ENCODE measurements at places on chromosomes 6 and 20.

DNA sequence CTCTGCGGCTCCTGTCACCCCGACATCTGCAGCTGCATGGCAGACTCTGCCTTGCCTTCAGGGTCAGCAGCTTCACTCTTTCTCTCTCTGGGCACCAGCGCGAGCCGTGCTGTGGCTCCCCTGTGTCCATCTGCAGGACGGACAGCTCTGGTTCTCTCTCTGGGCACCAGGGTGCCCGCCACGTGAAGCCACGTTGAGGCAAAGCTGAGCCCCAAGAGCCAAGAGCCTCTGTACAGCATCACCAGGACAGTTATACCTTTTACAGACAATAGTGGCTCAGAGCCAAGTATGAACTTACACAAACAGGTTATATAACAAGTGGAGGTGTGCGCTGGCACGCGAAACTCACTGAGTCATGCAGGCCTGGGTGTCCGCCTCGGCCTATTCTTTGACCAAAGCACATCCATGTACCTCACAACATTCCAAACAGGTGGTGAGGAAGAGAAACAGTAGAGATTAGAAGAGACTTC is 50.8 kb downstream of the FAM50B start:
- no peak for DNase-seq

GRCh38 chr6:17950095-17950494 is 37.3 kb downstream of the KIF13A start:
- DNase-seq, result no peak

- no peak for DNase-seq
Measured at GRCh38 chr6:16950302-16950701, 151.5 kb upstream of the STMND1 start.

GRCh38 chr6:160201061-160201460 is 57.6 kb downstream of the SLC22A2 start:
- no peak for DNase-seq

DNA sequence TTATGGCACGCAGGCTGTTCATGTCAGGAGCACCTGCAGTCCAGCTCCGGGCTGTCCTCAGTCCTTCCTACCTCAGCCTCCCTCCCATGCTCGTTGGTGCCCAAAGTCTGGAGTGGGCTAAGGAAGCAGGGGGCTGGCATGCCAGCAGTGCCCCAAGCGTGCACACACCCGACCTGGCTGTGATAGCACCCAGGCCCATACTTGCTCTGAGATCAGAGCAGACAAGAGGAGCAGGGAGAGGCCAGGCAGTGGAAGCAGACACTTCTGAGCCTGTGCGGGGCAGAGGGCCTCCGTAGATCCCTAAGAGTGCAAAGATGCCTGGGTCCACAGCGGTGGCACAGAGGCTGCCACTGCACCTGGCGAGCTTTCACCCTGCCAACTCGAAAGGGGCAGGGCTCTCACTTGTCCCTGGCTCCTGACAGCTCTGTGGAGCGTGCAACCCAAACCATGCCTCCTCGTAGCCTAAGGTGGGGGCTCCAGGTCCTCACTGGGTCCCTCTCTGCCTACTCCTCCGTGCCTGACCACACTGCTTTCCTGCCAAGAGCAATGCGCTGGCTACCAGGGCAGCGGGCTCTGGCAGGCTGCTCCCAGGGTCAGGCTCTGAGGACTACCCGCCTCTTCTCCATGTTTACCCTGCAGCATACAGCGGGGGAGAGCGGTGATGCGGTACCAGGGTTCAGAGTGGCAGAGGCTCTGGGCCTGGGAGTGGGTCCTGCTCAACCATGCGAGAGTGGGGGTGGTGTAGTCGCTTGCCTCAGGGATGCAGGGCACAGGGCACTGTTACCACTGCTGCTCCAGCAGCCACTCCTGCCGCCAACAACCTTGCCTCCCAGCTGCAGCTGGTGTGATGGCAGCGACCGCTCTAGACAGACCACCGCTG is 59.5 kb downstream of the MANEA start:
- no peak for DNase-seq
